Dermis microvascular lymphatic vessel endothelial cell (primary cell): ENCODE measurements at places on chromosomes 1 and 21. TPM values are rescaled to one million over a fixed set of nuclear protein-coding genes. Genes with fewer than 3 reads are reported as not detected.

Gene OR2AK2
- not detected in 2 replicates for total RNA-seq

Gene ERICH3
- not detected in 2 replicates for total RNA-seq

Gene PLEKHO1
- total RNA-seq, result 37.9 and 56.5 TPM in 2 replicates

Gene CORT
- 0.13 TPM in 1 of 2 replicates, not detected in the other for total RNA-seq

Gene CLCN6
- total RNA-seq, result 5.9 and 7.0 TPM in 2 replicates

Gene TRIM17
- not detected in 2 replicates for total RNA-seq

Gene UTS2
- not detected in 2 replicates for total RNA-seq

Gene RXFP4
- total RNA-seq, result not detected in 2 replicates

Gene KRTAP19-1
- not detected in 2 replicates for total RNA-seq

Gene KRTAP8-1
- not detected in 2 replicates for total RNA-seq

Gene ANKRD45
- total RNA-seq, result 0.13 TPM in 1 of 2 replicates, not detected in the other

Gene PGLYRP3
- not detected in 2 replicates for total RNA-seq

Gene AMY1B
- not detected in 2 replicates for total RNA-seq

Gene DDAH1
- 36.8 and 45.9 TPM in 2 replicates for total RNA-seq

Gene KIF21B
- total RNA-seq, result 1.9 and 3.4 TPM in 2 replicates

Gene C1orf87
- total RNA-seq, result not detected in 2 replicates

Gene HAPLN2
- 0.13 TPM in 1 of 2 replicates, not detected in the other for total RNA-seq

Gene OR2T35
- total RNA-seq, result not detected in 2 replicates
